Germinal center (tissue), 1 donor: ENCODE measurements at places on chromosomes 1 and 21.

DNA sequence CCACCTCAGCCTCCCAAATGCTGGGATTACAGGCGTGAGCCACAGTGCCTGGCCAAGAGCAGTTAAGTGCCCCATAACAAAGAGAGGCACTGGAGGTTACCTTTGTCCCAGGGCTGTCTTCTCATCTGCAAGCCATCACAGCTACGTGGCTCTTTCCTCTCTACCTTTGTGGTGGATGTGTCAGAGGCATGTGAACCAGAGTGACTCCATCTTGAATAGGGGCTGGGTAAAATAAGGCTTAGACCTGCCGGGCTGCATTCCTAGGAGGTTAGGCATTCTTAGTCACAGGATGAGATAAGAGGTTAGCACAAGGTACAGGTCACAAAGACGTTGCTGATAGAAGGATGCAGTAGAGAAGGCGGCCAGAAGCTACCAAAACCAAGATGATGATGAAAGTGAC is 59.4 kb upstream of the POU2F1 start:
- DNase-seq = no peak

- DNase-seq = no peak
Observed at GRCh38 chr1:86641318-86641717, 63.1 kb upstream of the SH3GLB1 start.

DNA sequence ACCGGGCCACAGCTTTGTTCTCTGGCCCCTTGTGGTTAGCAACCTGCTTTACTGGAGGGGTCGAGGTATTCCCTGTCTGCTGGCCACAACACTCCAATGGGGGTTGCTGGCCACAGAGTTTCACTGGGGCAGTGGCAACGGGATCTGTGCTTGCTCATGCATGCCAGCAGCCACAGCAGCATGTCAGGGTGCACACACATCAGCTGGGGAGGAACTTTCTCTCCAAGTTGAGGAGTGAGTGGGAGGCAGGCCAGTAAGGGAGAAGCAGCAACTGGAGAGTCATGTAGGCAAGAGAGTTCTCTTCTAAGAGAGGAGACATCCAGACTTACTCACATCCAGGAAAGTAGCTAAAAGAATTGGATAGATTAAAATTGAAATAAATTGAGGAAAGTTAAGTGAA is 38.0 kb downstream of the SAMD13 start:
- no peak for DNase-seq

DNA sequence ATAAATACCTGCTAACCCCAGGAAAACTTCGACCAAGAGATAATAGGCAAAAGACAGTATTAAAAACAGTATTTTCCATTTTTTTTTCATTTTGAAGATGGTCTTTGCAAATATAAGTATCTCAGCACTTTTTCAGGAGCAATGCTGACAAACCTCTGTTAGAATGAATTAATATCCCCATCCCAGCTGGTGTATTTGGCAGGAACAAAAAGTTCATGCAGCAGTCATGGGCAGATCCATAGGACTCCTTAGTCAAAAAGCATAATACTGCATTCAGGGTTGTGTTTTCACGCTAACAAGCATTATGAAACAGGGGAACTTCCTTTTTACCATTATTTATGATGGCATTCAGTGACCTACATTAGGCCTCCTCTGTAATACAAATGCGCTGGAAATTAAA is 344.0 kb downstream of the ST6GALNAC3 start:
- DNase-seq = no peak

GRCh38 chr1:156858555-156858956 is 361 bp downstream of the INSRR start:
- DNase-seq = no peak

DNA sequence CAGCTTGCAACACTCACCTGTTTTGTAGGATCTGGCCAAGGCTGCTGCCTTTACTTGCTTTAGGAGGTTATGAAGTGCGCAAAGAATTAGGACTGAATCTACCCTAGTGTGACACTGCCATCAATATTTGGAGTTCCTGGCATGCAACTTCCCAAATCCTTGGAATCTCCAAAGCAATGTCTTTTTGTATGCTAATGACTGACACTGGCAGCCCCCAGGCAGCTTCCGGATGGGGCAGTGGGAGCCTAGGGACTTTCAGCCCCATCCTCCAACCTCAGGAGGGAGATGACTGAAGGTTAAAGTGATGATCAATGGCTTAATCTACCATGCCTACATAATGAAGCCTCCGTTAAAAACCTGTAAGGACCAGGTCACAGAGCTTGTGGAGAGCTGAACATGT is 5.5 kb downstream of the RCC2 start:
- no peak for DNase-seq

GRCh38 chr1:78070758-78071157 is 25.0 kb downstream of the GIPC2 start:
- DNase-seq = no peak

GRCh38 chr1:19450811-19451515 is 34.4 kb downstream of the CAPZB start:
- no peak for DNase-seq

- no peak for DNase-seq
Observed at GRCh38 chr1:50417507-50417906, 5.7 kb downstream of the DMRTA2 start.
